ENCODE measurements at places on chromosomes 7 and 10.

GRCh38 chr10:132383101-132383500 lies 13.9 kb upstream of the PWWP2B start:
- no peak for DNase-seq

GRCh38 chr10:51915031-51915542 lies 215.7 kb upstream of the CSTF2T start:
- no peak for DNase-seq

- DNase-seq = no peak
Observed at GRCh38 chr10:78589687-78590086, 479.1 kb upstream of the ZMIZ1 start.

- no peak for DNase-seq
Observed at GRCh38 chr7:144859739-144860138, 23.9 kb upstream of the TPK1 start.

GRCh38 chr10:80277016-80277415 lies 12.4 kb downstream of the MAT1A start:
- DNase-seq = no peak

GRCh38 chr7:140927351-140927750 lies 2.6 kb upstream of the BRAF start:
- no peak for DNase-seq

DNA sequence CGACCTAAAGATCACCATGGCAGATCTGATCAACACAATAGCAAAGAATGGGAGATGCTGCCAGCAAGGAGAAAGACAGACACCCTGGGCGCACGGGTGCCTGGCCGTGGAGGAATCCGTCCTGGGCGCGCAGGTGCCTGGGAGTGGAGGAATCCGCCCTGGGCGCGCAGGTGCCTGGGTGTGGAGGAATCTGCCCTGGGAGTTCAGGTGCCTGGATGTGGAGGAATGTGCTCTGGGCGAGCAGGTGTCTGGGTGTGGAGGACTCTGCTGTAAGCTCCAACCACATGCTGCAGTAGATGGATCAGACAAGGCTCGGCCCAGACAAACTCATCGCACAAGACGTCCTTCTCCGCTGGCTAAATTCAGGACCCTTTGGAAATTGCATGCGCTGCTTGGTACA lies 346.3 kb upstream of the ADARB2 start:
- no peak for DNase-seq

- DNase-seq = no peak
Observed at GRCh38 chr7:105906695-105907094, 30.3 kb upstream of the ATXN7L1 start.

DNA sequence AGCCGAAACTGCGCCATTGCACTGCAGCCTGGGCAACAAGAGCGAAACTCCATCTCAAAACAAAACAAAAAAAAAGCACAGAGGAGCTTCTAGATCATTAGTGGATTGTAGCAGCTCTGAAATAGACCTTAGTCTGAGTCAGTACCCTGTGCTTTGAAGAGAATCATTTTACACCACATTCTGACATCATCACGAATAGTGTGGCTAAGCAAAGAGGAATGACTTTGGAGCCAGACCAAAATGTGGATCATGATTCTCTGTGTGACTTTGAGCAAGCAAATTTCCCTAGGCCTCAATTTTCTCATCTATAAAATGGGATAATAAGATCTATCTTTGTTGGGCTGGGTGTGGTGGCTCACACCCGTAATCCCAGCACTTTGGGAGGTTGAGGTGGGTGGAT lies 618.9 kb downstream of the CALN1 start:
- DNase-seq = no peak

DNA sequence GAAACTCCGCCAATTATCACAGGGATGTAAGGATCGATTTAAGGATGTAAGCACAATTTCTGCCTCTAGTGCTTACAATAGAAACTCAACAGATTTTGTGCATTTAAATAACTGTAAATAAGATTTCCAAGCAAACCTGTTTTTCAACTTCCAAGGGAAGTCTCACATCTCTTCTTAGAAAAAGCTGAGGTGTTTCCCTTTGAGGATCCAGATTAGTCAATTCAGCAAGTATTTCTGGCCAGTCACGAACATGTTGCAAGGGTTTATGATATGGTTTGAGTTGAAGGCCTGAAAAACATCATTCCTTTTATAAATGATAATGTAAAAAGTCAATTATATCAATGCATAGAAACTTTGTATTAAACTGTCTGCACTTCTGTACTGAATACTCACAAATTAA lies 23.9 kb downstream of the KRIT1 start:
- DNase-seq = no peak

DNA sequence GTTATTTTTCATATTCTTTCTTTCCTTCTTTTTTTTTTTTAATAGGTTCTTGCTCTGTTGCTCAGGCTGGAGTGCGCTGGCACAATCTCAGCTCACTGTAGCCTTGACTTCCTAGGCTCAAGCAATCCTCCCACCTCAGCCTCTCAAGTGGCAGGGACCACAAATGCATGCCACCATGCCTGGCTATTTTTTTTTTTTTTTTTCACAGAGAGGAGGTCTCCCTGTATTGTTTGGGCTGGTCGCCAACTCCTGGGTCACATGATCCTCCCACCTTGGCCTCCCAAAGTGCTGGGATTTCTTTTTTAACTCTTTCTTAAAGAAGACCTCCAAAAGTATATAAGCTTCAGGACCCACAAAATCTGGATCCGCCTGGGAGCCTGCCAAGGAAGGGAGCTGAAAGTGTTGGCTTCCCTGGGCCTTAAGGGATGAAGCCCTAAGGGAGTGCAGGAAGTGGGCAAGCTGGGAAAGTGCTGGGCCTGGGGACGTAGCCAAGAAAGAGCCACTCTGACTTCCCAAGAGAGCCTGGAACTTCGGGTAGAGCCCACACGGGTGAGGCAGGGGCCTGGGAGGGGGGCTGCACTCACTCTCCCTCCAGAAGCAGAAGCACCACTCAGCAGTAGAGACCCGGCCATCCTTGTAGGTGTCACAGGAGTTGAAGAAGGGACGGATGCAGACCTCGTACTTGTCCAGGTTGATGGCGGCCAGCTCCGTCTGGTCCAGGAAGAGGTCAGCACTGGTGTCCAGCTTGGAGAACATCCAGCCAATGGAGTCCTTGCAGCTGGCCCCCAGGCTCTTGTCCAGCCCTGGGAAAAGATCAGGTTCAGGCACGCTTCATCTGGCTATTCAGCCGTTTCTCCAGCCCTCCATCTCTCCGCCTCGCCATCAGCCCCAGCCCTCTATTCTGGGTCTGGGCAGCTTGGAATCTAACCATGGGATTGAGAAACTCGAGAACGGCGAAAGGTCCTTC lies 21.8 kb downstream of the SPOCK2 start:
- no peak for DNase-seq

DNA sequence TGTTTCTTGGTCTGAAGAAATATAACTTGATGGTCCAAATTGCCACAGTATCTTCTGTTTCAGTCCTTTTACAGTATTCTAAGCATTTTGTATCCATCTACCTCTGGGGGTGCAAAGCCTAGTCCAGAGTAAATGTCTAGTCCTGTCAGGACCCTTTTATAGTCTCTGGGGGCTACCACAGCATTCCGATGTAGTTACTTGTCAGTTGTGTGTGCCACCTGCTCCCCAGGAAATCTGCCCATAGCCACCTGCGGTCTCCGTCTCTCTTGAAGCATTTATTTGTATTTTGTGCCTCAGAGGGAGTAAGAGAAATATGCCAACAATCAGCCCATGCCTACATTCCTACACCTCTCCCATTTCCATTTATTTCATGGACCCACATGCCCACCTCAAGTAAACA lies 12.8 kb downstream of the AGBL3 start:
- DNase-seq = no peak

- DNase-seq = no peak
Observed at GRCh38 chr10:78224602-78225001, 190.9 kb downstream of the RPS24 start.

DNA sequence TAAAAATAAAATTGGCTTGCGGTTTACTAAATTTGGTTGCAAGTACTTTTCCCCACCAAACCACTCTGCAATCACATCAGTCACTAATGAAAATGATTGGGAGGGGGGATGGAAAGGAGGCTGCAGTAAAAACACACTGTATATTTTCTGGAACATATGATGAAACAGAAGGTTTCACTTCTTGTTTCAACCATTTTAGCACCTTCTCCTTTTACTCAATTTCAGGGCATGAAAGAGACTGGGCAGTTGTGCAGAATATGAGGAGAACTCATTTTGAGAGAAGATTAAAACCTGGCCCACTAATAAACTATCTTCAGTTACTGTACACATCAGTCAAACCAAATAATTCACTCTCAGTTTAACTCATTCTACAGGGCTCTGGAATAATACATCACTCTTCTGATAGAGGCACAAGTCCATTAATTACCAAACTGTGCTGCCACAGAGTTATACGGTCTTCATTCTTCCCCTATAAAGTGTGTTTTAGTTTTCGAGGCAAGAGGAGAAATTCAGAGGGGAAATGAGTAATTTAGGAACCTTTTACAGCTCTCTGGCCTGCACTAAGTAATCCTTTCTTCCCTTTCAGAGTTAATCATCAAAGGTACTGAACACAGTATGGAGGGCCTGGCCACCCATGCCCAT lies 25.5 kb downstream of the JAZF1 start:
- no peak for DNase-seq

GRCh38 chr10:16853201-16853600 lies 36.0 kb upstream of the RSU1 start:
- no peak for DNase-seq

- DNase-seq = no peak
Observed at GRCh38 chr10:71211775-71212317, 524 bp upstream of the UNC5B start.

DNA sequence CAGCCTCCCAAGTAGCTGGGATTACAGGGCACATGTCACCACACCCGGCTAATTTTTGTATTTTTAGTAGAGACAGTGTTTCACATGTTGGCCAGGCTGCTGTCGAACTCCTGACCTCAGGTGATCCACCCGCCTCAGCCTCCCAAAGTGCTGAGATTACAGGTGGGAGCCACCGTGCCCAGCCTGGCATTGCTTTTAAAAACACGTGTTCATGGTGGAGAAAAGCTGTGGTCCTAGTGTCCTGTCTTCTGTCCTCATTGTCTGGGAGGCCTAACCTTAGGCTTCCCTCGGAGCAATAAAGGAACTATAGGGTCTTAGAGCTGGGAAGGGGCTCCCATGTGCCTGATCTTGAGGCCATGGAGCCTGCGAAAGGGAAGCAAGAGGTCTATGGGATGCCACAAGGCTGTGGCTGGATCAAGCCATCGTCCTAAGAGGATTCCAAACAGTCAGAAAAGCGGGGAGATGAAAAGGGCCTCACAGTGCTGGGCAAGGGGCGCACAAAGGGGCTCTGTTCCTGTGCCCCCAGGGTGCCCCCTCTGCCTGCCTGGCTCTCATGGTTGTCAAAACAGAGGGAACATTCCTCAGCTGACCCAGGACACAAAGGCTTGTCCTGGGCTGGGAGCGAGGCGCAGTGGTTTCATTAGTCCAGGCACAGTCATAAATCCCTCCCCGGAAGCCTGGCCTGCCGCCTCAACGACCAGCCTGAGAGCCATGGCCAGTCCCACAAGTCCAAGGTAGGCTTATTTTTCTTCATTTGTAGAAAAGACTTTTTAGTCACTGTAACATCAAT lies 106.6 kb upstream of the TNS3 start:
- DNase-seq = no peak

DNA sequence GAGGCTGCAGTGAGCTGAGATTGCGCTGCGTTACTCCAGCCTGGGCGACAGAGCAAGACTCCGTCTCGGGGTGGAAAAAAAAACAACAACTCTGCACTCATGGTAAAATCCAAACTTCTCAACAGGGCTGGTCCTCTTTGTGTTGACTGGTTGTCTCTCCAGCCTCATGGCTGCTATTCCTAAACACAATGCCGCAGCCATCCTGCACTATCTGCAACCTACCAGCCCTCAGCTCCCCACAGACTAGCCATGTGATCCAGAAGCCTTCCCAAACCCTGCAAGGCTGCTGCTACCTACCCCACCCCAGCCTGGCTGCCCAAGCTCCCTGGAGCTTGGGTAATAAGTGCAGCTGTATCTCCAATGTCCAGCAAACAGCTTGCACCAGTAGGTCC lies 11.7 kb downstream of the ZYX start:
- no peak for DNase-seq

GRCh38 chr7:150855476-150856302 lies 3.4 kb downstream of the AOC1 start:
- DNase-seq = no peak

GRCh38 chr10:114516356-114516755 lies 112.1 kb upstream of the AFAP1L2 start:
- no peak for DNase-seq

- DNase-seq = no peak
Observed at GRCh38 chr7:122652876-122653275, 46.0 kb downstream of the RNF133 start.

DNA sequence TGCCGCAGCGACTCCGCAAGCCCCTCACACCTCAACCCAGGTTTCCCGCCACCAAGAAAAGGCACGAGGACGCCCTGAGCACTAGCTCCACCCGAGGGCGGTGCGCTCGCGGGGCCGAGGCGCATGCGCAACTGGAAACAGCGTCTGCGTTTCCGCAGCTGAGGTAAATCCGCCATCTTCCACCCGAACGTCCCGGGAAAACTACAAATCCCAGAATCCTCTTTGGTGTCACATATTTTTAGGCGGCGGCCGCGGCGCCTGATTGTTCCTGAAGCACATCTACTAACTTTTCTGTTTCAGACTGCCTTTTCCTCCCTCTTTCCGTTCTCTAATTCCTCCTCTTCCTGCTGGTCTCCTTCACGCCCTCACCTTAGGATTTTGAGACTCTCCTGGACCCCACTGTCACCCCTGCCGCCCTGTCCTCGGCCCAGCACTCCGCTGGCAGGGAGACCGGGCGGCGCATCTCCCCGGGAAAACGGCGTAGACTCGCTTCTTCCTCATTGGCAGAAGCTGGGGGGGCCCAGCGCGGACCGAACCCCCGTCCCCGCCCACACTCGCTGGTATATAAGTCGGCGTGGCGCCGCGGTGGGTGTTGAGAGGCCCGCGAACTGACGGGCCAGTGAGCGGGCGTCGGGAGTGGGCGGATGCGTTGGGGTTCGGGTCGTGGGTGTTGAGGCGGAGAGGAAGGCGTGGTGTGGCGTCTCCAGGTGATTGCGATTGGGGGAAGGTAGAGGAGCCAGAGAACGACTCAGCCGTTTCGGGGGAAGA lies at the start of gene ZCWPW1:
Gene ZCWPW1, minus strand, starts transcription at position 505 of the 768 bp plus-strand sequence. CDS start 8,054 bp downstream, outside the sequence.
- peak; percentile 91 for DNase-seq

DNA sequence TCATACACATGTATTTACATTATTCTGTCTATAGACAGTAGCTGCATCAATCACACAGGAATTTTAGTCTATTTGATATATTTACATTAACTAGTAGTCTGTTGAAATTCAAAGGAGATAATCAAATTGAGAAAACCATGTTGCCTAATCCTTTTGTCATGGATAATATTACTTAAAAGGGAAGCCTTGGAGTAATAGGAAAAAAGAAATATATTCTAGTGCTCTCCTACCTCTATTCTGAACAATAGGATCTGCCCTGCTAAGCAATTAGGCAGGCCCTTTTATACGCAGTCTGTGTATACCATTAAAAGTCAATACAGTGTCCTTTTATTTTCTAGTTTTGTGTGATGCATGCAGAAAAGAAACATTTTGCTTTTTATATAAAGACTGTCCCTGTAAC lies 24.5 kb downstream of the UMAD1 start:
- DNase-seq = no peak
